Karpas-422 (cell line): ENCODE measurements at places on chromosomes 11 and 22.

- DNase-seq = no peak
Observed at GRCh38 chr22:49705216-49705971, 122.3 kb downstream of the BRD1 start.

GRCh38 chr11:111726301-111726713, 39.9 kb downstream of the PPP2R1B start:
- no peak for DNase-seq

DNA sequence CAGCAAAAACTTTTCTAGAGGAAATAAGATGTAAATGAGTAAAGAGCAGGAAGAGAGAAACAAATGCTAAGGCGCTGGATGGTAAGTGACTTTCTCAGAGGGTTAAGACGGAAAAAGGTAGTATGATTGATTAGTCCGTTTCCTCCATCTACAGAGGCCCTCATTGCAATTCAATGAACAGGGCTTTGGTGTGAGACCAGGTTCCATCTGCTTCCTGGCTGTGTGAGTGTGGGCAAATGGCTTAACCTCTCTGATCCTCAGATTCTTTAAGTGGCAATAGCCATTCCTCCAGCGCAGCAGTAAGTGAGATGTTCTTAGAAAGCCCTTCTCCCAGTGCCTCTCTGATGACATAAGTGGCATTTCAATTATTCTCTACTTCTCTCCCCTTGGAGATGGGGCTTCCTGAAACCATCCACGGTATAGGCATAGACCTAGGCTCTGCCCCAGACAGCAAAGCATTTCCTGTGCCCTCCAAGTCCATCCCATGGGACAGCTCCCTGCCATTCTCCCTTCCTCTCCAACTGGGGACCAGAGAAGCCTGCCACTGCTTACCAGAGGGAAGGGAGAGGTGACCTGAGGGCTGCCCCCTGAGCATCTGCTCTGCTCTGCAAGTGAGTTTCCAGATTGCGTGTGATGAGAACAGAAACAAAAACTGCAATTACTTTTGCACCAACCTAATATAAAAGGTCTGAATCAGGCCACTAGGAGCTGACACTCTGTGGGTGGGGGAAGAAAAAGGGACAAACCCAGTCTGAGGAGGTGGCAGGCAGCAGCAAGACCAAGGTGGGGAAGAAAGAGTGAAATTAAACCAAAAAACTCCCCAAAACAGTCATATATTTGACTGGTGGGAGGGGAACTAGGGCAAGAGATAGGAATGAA, 12.7 kb upstream of the CD44 start:
- DNase-seq = no peak

- DNase-seq = peak; percentile 72
Observed at GRCh38 chr11:129992161-129992944, 10.3 kb downstream of the PRDM10 start.

DNA sequence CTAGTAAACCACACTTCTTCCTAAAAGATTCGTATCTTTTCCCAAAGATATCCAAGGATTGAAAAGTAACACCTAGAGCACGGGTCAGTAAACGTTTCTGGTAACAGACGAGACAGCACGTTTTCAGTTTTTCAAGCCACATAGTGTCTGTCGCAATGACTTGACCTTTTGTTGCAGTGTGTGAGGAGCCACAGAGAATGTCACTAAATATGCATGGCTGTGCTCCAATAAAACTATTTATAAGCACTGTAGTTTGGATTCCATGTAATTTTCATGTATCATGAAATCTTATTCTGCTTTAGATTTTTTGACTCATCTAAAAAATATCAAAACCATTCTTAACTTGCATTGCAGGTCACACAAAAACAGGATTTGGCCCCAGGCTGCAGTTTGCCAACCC, 18.3 kb upstream of the MICAL3 start:
- peak; percentile 34 for DNase-seq

DNA sequence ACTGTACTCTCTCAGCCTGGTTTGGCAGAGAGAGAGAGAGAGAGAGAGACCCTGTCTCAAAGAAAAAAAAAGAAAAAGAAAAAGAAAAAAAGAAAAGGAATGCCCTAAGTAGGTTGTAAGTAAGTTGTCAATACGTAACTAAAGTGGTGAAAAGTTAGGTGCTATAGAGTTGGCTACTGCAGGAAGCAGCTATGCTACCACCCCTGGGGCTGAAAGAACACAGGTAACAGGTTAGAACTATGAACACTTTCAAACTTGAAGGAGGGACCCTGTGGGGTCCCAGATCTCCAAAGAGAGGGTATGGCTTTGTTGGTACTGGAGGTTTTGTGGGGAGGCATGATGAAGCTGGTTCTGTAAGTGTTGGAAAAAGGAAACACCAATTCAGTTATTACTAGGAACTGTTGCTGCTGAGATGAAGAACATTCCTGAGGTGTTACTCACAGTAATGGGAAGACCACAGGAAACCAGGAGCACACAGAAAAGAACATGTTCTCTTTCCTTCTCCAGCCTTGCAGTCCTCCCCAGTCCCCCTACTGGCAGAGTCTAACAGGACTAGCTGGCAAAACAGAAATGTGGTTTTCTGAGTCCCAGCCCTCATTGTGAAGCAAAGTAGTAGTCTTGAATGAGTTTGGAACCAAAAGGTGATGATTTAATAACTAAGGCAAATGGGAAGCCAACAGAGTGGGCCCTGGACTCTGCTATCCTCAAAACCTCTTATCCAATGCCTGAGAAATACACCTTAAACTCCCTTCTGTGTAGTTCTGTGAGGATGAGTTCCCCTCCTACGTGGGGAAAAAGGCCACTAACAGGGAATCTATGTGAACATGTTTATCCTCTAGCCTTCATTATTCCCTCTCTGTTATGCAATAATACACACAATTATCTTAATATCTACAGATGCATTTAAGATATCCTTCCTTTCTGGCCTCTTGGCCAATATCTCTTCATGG, 427.0 kb upstream of the DDI1 start:
- peak; percentile 68 for DNase-seq

DNA sequence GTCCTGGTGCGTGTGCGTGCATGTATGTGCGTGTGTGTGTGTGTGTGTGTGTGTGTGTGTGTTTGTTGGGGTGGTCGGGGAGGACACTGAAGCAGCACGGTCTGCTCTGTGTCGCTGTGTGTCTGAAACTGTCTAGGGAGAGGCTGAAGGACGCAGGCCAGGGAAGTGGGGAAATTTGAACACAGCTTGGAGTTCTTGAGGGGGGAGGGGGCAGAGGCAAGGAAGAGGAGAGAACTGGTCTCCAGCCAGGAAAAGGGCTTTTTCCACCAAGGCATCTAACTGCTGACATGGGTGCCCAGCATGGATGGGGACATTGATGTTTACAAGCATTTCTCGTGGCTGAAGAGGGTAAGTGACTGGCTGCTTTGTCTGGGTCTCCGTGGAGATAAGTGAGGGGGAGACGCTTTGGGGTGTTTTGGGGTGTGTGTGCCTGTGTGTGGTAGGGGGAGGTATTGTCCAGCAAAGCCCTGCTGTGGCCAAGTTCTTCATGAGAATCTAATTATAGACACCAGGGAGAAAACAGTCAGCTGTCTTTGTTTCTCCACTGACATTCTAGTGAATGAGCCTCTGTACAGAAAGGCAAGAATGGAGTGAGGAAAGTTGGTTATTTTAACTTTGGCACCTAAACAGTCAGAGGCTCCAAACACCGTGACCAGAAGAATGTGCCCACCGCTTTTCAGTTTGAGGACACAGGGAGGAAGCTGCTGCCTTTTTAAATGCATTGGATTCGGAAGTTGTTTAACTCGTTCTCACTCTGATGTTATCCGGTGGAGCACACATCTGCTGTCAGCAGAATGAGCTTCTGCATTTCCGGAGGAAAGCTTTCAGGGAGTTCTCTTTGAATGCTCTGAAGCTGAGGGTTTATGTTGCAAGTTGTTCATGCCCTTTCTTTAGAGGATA, 63.7 kb downstream of the PPFIBP2 start:
- DNase-seq = no peak
